ENCODE measurements at places on chromosomes 5 and 9. TPM values are rescaled to one million over a fixed set of nuclear protein-coding genes. Genes with fewer than 3 reads are reported as not detected.

SLC25A2 gene
- total RNA-seq: 0.22 TPM

PLPP7 gene
- total RNA-seq: not detected

DNA sequence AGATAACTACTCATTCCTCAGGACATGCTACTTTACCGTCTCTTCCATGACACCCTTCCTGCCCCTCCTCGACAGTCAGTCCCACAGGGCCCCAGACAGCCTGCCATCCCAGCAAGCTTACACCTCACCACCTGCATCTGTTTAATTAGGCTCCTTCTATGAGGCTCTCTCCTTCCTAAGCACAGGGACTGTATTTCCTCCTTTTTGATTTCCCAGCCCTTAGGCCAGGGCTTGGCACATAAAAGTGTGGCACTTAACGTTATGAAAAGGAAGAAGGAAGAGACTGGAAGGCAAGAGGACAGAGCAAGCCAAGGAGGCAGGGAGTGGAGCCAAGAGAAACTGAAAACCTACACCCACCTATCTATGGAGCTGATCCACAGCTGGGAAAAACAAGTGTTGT lies 146.8 kb downstream of the SIL1 start:
- no peak overlapping the region for H3K27ac ChIP-seq
- DNase-seq: no peak
- H3K4me1 ChIP-seq: no peaks in the 10 kb centered on the region

GRCh38 chr9:87599901-87600610 lies 102.4 kb downstream of the DAPK1 start:
- peaks cover 2% of the 10 kb centered on the region for H3K4me1 ChIP-seq
- peaks cover 2% of the 10 kb centered on the region for H3K27me3 ChIP-seq
- no peak overlapping the region for H3K4me3 ChIP-seq
- no peak for DNase-seq

DNA sequence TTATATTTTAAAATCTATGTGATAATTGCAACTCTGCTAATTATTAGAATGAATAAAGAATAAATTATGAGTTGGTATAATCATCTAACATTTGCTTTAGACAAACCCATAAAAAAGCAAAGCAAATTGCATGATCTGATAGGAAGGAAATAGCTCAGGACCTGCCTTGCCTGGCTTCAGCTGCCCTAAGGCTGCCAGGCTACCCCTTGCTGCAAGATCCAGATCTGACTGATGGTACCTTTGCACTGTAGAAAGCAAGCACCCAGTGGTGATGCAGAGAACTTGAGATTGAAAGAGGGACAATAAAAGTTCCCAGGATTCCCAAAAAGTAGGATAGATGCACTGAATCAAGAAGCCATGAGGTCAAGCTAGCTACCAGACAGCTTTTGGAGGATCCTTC lies 100.9 kb upstream of the FSTL4 start:
- H3K27me3 ChIP-seq: peaks cover 2% of the 10 kb centered on the region
- no peaks in the 10 kb centered on the region for H3K4me1 ChIP-seq
- H3K4me3 ChIP-seq: no peak overlapping the region
- DNase-seq: no peak
- no peaks in the 10 kb centered on the region for H3K36me3 ChIP-seq
- no peak overlapping the region for H3K27ac ChIP-seq

DNA sequence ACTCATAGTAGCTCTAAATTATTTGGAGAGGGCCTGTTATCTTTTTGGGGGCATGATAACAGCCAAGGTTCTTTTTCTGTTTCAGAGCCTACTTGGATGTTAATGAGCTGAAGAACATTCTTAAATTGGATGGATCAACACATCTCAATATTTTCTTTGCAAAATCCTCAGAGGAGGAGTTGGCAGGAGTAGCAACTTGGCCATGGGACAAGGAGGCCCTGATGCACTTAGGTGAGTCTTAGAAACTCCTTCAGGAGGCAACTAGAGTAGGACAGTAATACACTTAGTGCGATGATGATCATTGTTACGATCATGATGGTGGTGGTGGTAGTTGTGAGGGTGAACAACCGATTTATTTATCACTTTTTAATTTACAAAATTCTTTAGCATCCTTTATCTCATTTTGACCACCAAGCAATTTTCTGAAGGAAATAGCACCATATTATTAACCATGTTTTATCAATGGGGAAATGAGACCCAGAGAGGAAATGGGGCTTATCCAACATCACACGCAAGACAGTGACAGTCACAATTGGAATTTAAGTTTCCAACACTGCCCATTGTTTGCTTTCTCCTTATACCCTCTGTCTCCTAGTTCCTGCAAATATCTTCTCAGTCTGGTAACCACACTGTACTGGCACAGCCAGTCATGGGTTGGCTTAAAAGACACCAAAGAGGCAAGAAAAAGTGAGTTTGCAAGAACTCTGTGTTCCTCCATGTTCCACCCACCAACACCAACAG lies 54.0 kb downstream of the PAPPA start:
- no peaks in the 10 kb centered on the region for H3K27me3 ChIP-seq
- no peaks in the 10 kb centered on the region for H3K4me1 ChIP-seq
- H3K36me3 ChIP-seq: no peaks in the 10 kb centered on the region
- no peak overlapping the region for H3K4me3 ChIP-seq

GRCh38 chr5:139646912-139647505 lies 1.1 kb upstream of the CXXC5 start:
- peaks cover 51% of the 10 kb centered on the region for H3K27me3 ChIP-seq
- no peak overlapping the region for H3K27ac ChIP-seq
- H3K4me1 ChIP-seq: peaks cover 41% of the 10 kb centered on the region
- no peak overlapping the region for H3K4me3 ChIP-seq
- H3K36me3 ChIP-seq: no peaks in the 10 kb centered on the region

DNA sequence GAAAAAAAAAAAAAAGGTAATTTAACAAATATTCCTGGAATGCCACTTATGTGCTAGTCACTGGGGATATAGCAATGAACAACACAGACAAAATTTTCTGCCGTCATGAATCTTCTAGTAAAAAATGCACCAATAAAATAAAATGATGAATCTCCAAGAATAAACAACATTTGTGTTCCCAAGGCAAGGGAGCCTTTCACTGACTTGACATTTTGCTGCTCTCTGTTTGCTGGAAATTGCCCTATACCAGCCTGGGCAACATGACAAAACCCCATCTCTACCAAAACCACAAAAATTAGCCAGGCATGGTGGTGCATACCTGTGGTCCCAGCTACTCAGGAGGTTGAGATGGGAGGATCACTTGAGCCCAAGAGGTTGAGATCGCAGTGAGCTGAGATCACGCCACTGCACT lies 64.5 kb upstream of the ERBIN start:
- H3K27ac ChIP-seq: no peak overlapping the region
- no peaks in the 10 kb centered on the region for H3K27me3 ChIP-seq
- H3K4me1 ChIP-seq: peaks cover 8% of the 10 kb centered on the region

DNA sequence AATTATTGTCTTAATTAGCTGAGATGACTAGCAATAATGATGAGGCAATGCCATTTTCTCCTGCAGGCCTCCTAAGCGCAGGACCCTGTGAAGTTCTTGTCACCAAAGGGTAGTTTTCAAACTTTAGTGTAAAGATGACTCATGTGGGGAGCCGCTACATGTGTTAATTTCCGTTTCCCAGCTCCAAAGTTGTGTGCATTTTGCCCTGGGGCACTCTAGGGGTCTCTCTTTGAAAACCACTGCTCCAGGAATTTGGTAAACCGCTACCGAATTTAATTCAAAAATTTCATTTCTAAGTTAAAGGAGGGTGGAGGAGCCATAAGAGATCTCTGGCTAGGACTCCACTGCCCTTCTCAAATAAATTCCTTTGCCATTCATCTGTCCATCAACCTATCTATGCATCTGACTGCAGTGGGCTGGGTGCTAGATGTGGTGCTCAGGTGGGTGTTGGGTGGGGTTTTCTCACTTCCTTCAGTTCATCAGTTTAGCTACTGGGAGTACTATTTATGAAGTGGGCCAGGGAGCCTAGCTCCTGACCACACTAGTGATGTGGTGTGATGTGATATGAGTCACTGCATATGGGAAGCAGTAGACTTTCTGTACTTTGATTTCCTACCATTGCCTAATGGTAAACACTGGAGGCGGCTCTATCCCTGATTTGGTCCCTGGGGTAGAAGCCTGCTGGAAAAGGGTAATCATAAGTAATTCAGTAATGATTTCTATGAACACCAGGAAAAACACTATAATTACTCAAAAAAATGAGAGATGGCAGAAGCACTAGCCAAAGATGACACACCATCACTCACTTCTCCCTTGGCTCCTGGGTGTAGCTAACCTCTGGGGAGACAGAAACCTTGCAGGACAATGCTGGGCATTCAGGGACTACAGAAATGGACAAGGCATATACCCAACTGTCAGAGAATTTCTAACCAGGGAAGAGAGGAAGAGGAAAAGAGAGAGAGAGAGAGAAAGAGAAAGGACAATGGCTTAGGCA lies 4.0 kb upstream of the ZSWIM6 start:
- H3K27ac ChIP-seq: no peak overlapping the region
- no peak overlapping the region for H3K4me3 ChIP-seq
- no peaks in the 10 kb centered on the region for H3K36me3 ChIP-seq
- peaks cover 14% of the 10 kb centered on the region for H3K4me1 ChIP-seq
